ENCODE measurements at places on chromosomes 5 and 9. TPM values are rescaled to one million over a fixed set of nuclear protein-coding genes. Genes with fewer than 3 reads are reported as not detected.

The PAEP gene
- total RNA-seq: not detected

The CD74 gene
- total RNA-seq: 2.6 TPM

The SNCAIP gene
- not detected for total RNA-seq

The CLPTM1L gene
- total RNA-seq: 139 TPM

The RANBP6 gene
- 32.3 TPM for total RNA-seq

The RETREG1 gene
- total RNA-seq: 4.0 TPM

The AUH gene
- 11.5 TPM for total RNA-seq

The SPINK7 gene
- total RNA-seq: not detected

The AJM1 gene
- 3.1 TPM for total RNA-seq

The CDC20B gene
- not detected for total RNA-seq

The DMRT2 gene
- not detected for total RNA-seq

The GLRA1 gene
- not detected for total RNA-seq

The HRCT1 gene
- total RNA-seq: 2.1 TPM

The RASEF gene
- total RNA-seq: not detected

The CNTLN gene
- total RNA-seq: 15.1 TPM

The LHX6 gene
- total RNA-seq: not detected

The RAB3C gene
- total RNA-seq: not detected

The TSC1 gene
- total RNA-seq: 27.4 TPM

The ROR2 gene
- not detected for total RNA-seq

The C5orf63 gene
- total RNA-seq: 2.5 TPM

The SHLD3 gene
- total RNA-seq: 2.1 TPM

The TMEM215 gene
- not detected for total RNA-seq

The COX7C gene
- total RNA-seq: 292 TPM
